Tibial nerve (tissue), 4 donors: ENCODE measurements at places on chromosomes 16 and 17.
A peak's percentile ranks its signal among the peaks of the same experiment; 100 is the strongest.

DNA sequence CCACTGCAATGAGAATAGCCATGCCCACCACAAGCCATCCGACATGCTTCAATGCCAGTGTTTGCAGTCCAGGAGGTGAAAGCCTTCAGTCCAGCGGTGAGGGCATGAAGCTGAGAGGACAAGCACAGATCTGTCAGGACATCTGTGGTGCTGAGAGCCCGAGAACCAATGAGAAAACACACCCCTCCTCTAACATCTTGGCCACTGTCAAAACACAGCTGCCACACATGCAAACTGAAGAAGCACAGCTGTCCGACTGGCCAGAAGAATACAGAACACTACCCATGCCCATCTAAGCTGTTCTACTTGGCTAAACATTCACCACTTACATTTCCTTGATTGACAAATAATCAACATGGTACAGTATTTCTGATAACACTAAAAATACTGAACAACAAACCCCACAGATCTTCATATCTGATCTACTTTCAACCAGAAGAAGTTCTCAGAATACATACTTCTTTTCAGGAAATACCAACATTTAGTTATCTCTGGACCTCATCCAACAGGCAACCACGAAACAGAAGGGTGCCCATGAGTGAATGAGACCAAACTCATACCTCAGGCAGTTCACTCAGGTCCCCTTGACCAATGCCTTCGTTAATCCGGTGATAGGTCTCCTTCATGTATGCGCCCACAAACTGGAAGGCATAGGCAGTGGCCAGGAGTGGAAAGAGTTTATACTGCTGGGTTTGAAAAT lies 10.2 kb upstream of the FBF1 start:
- no peaks in the 10 kb centered on the region for H3K27me3 ChIP-seq
- no peak for DNase-seq
- no peak overlapping the region for H3K4me3 ChIP-seq
- no peak overlapping the region for H3K27ac ChIP-seq
- no peaks in the 10 kb centered on the region for H3K36me3 ChIP-seq

DNA sequence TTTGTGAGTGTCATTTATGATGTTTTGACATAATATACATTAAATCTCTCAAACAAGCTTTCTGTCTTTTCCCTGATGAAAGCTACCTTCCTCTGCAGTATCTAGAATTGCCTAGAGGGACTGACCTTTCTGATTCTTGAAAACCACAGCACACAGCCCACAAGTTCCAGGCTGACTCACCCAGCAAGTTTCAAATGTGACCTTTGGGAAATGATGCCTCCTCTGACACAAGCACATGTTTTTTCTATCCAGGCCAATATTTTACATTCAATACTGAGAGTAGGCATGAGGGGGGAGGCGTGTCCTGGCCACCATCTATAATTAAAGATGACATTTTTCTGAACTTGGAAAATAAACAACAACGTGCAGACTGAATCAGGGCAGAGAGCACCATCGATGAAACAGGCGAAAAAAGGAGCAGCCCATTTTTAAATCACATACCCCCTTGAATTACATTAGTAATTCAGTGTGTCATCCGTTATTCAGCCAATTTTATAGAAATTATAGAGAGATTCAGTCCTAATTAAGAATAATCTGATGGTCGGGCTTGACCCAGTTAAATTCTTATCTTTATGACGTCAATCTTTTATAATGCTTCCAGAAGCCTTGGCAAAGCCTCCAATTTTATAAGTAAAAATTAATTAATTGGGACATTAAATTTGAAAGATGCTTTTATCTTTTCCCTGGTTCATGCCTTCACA lies 292.6 kb upstream of the CDH11 start:
- DNase-seq, result no peak
- H3K36me3 ChIP-seq, result no peaks in the 10 kb centered on the region
- no peaks in the 10 kb centered on the region for H3K27me3 ChIP-seq
- no peaks in the 10 kb centered on the region for H3K4me1 ChIP-seq

GRCh38 chr16:55754056-55754455 lies 78.8 kb downstream of the CES1 start:
- H3K4me1 ChIP-seq, result no peaks in the 10 kb centered on the region
- no peak for DNase-seq
- H3K4me3 ChIP-seq, result no peak overlapping the region
- no peaks in the 10 kb centered on the region for H3K36me3 ChIP-seq
- no peak overlapping the region for H3K27ac ChIP-seq

GRCh38 chr17:81405411-81405872 lies 10.2 kb downstream of the BAHCC1 start:
- no peak overlapping the region for H3K27ac ChIP-seq
- H3K4me1 ChIP-seq, result no peaks in the 10 kb centered on the region
- H3K4me3 ChIP-seq, result no peak overlapping the region
- no peaks in the 10 kb centered on the region for H3K27me3 ChIP-seq

DNA sequence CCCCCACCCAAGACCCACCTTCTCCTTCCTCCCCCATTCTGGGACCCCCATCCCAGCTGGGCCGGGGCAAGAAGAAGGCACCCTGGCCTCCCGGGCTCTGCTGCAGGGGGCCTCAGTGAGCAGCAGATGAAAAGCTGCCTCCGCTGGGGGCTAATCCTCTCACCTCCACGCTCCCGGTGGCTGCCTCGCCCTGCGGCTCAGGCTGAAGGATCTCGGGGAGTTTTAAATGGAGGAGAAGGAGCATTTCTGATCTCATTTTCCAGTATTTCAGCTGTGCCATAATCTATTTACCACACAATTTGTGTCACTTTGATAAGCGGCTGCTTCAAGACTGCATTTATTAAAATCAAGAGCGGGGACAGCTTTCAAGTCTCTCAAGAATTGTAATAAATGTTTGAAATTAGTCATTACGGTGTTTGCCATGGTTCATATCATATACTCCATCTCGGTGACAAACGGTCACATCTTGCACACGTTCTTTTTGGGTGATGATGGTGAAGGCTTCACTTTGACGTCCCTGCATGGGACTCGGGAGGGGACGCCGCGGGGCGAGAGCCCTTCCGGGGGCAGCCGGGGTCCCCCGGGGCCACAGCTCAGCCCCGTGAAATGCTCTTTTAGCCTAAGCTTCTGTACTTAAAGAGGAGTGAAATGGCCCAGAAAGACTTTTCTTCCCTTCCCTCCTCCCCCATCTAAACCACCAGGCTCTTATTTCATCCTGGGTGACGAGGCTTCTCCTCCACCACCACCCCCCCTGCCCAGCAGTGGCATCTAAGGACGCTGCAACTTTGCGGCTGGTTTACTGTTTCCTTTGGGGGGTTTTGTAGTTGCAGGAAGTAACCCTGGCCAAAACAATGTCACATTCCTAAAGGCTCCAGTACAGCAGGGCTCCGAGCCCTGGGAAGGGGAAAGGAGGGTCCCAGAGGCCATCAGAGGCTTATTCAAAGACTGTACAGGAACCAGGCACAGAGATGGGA lies 313.1 kb upstream of the TNRC6C start:
- H3K27me3 ChIP-seq, result no peaks in the 10 kb centered on the region
- no peak for DNase-seq
- H3K36me3 ChIP-seq, result no peaks in the 10 kb centered on the region
- H3K4me1 ChIP-seq, result peaks cover 6% of the 10 kb centered on the region

DNA sequence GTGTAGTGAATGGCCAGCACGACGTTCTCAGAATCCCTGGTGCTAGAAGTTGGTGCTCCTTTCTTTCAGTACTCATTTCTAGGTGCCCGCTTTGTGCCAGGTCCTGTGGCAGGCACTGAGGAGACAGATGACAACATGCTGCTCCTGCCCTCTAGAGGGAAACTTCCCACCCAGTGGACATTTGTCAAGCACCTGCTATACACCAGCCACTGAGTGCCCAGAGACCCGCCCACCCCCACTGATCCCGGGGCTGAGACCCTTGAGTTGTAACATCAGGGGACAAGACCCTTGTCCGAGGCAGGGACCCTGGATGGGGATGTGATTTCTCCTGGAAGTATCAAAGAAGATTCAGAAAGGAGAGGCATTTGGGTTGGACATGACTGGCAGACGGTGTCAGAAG lies 25.1 kb downstream of the UNC13D start:
- no peaks in the 10 kb centered on the region for H3K4me1 ChIP-seq
- H3K4me3 ChIP-seq, result no peak overlapping the region
- H3K27me3 ChIP-seq, result no peaks in the 10 kb centered on the region
- peaks cover 100% of the 10 kb centered on the region for H3K36me3 ChIP-seq
- no peak overlapping the region for H3K27ac ChIP-seq
- DNase-seq, result no peak

GRCh38 chr16:89237733-89238132 lies 20.2 kb downstream of the ZNF778 start:
- no peak for DNase-seq
- H3K27me3 ChIP-seq, result no peaks in the 10 kb centered on the region
- H3K36me3 ChIP-seq, result peaks cover 21% of the 10 kb centered on the region
- H3K4me3 ChIP-seq, result no peak overlapping the region
- no peak overlapping the region for H3K27ac ChIP-seq
- peaks cover 6% of the 10 kb centered on the region for H3K4me1 ChIP-seq

GRCh38 chr16:47258874-47259461 lies 115.2 kb upstream of the NETO2 start:
- H3K4me1 ChIP-seq, result no peaks in the 10 kb centered on the region
- H3K27me3 ChIP-seq, result no peaks in the 10 kb centered on the region
- no peak for DNase-seq
- no peak overlapping the region for H3K27ac ChIP-seq

GRCh38 chr16:67030221-67030962 lies 1.4 kb downstream of the CBFB start:
- H3K4me1 ChIP-seq, result peaks cover 22% of the 10 kb centered on the region
- H3K27ac ChIP-seq, result peak overlapping the region; percentile 99
- H3K36me3 ChIP-seq, result no peaks in the 10 kb centered on the region
- H3K27me3 ChIP-seq, result no peaks in the 10 kb centered on the region

DNA sequence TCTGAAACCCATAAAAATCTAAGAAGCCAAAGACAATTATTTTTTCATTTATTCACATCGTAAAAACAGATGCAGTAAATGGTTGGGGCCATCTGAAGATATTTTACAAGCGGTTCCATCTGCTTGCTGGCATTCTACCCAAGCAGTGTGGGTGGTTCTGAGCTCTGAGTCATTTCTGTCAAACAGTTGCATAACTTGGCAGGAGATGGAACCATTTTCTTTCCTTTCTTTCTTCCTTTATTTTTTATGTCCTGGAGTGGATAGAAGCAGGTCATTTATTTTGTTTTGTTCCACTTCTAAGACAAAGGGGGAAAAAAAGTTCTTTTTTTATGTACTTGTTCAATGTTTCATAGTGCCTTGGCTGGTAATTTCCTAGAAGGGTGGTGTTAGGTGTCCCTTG lies 1151.9 kb upstream of the GOT2 start:
- no peaks in the 10 kb centered on the region for H3K36me3 ChIP-seq
- no peaks in the 10 kb centered on the region for H3K4me1 ChIP-seq
- H3K27me3 ChIP-seq, result no peaks in the 10 kb centered on the region
- peak; percentile 50 for DNase-seq
- peak overlapping the region; percentile 70 for H3K27ac ChIP-seq
- H3K4me3 ChIP-seq, result no peak overlapping the region

DNA sequence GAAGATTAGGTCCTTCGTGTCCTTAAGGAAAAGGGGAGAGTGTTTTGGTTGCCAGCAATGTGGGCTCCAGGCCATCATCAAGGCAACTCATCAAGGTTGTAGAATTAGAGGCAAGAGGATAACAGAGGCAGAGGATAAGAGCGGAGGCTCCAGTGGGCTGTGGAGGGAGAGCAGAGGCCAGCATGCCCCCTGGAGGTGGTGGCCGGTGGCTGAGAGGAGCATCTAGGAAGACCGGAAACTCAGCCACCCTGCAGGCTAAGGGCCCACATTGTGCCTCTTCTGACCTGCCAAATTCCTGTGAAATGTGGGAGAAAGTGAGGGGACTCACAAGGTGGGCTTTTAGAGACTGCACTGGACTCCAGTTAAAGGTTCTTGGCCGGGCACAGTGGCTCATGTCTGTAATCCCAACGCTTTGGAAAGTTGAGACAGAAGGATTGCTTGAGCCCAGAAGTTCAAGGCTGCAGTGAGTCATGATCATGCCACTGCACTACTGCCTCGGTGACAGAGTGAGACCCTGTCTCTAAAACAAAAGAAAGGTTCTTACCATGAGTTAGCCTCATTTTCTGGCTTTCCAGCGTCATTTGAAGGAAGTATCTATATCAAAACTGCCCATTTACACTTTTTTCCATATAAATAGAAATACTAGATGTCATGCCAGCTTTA lies 62.7 kb upstream of the ADORA2B start:
- H3K27ac ChIP-seq, result no peak overlapping the region
- no peak for DNase-seq
- no peak overlapping the region for H3K4me3 ChIP-seq
- no peaks in the 10 kb centered on the region for H3K27me3 ChIP-seq

GRCh38 chr16:66035096-66035495 lies 331.4 kb upstream of the CDH5 start:
- no peaks in the 10 kb centered on the region for H3K4me1 ChIP-seq
- no peaks in the 10 kb centered on the region for H3K27me3 ChIP-seq
- DNase-seq, result no peak
- H3K4me3 ChIP-seq, result no peak overlapping the region
- no peak overlapping the region for H3K27ac ChIP-seq
- H3K36me3 ChIP-seq, result no peaks in the 10 kb centered on the region

GRCh38 chr17:7462474-7463371 lies 16.7 kb downstream of the ZBTB4 start:
- no peak for DNase-seq
- H3K27me3 ChIP-seq, result no peaks in the 10 kb centered on the region
- peaks cover 9% of the 10 kb centered on the region for H3K36me3 ChIP-seq
- H3K4me1 ChIP-seq, result peaks cover 41% of the 10 kb centered on the region
- H3K4me3 ChIP-seq, result no peak overlapping the region
- no peak overlapping the region for H3K27ac ChIP-seq

DNA sequence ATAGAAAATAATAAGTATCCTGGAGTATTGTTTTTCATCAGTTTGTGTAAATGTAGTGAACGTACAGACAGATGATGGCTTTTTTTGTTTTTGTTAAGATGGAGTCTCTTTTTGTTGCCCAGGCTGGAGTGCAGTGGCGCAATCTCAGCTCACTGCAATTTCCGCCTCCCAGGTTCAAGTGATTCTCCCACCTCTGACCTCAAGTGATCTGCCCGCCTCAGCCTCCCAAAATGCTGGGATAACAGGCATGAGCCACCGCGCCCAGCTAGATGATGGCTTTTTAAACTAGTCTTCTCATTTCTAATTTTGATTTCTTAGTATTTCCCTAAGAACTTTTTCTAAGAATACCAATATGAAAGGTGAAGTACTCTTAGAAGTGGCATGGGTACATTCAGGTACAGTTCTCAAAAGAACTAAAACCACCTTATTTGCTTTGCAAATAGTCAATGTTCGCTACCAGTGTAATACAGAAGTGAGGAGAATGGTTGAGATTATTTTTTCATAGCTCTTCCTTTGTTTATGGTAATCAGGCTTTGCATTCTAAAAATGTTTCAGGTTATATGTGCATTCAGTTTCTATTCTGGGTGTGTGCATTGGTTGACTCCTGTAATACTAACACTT lies 34.2 kb downstream of the TTC19 start:
- H3K27ac ChIP-seq, result no peak overlapping the region
- no peak for DNase-seq
- H3K36me3 ChIP-seq, result peaks cover 16% of the 10 kb centered on the region
- no peak overlapping the region for H3K4me3 ChIP-seq
- H3K27me3 ChIP-seq, result no peaks in the 10 kb centered on the region
